ENCODE measurements at places on chromosomes 1 and 21.

- DNase-seq, result no peak
These were observed 31.7 kb downstream of the ZNF281 start for GRCh38 chr1:200378096-200378495.

- no peak for DNase-seq
These were observed 37.7 kb downstream of the PIK3C2B start for GRCh38 chr1:204456826-204457442.

DNA sequence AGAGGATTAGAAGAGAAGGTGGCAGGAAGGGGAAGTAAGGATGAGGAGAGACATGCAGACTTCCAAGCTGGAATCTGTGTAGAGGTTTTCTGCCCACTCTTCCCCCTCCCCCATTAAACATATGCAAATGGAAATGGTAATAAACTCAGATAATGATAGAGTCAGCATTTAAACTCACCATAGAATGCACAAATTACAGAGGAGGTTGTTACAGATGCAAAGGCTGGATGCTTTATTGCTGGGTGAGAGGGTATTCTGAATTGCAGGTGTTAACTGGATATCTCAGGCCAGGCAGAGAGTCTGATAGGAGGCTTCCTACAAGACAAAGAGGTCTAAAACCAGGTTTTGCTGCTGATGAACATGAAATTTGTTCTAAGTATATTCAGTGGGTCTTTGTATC lies 372.5 kb downstream of the SEC16B start:
- DNase-seq, result no peak

DNA sequence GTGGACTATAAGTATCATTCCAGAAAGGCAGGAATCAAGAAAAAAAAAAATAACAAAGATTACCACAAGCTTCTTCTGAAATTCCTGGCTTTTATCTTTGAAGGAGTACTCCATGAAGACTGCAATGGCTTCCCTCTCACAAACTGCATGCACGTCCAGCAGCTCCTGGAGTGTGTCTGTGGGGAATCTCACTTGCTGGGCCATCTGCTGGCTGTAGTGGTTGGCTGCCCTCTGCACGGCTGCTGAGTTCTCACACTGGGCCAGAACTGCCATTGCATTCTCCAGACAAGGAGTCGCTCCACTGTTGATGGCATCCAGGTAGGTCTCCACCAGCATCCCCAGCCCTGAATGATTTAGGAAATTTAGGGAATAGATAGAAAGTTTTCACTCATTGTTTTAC lies 23.3 kb upstream of the GBP2 start:
- DNase-seq, result no peak

DNA sequence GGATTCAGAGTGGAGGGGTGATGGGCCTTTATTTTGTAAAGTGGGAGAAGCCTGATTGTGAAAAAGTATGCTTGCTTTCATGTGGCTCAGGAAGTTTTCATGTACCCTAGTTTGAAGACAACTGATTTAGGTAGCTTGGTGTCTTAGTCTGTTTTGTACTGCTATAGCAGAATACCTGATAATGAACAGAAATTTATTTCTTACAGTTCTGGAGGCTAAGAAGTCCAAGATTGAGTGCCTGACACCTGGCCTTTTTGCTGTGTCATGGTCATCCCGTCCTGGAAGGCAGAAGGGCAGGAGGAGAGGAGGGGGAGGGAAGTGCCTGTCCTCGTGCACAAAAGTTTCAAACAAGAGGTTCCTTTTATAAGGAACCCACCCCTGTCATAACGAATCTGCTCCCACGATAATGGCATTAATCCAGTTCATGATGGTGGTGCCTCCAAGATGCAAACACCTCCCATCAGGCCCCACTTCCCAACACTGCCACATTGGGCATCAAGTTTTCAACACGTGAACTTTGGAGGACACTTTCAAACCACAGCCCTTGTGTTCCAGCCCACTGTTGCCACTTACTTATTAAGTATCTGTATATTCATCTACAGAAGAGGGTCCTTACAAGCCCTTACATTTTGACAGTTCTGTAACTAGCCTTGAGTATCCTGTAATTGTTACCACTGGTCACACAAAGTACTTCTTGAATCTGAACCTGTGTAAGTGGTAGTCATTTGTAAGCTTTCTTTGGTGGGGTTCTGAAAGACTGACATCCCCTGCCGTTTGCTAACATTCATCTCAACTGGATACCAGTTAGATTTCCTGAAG lies 9.5 kb downstream of the UCK2 start:
- DNase-seq, result no peak

DNA sequence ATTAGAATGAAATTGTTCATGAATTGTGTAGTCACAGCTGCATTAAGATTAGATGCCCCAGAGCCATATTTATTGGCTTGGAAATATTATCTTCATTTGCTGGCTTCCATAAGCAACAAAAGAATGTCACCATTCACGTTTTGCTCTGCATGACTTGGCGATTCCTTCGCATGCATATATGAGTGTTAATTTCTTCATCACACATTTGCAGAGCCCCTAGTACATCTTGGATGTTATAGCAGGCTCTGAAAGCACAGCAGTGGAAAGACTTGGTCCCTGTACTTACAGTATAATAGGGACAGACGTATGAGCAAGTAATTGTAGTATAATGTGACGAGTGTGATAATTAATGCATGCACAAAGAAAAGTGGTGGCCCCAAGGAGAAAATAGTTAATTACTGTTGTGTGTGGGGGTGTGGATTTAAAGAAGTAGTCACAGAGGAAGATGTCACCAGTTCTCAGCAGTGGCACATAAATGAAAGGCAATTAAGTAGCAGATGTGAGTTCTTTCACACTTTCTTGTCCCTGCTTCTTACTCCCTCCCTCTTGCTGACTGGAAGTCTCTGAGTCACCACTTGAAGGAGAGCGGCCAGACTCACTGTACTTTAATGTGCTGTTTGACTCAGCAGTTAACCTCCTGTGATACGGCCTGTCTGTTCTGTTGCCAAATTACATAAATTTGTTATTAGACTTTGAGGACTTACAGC lies 21.0 kb downstream of the S100A10 start:
- DNase-seq, result no peak

DNA sequence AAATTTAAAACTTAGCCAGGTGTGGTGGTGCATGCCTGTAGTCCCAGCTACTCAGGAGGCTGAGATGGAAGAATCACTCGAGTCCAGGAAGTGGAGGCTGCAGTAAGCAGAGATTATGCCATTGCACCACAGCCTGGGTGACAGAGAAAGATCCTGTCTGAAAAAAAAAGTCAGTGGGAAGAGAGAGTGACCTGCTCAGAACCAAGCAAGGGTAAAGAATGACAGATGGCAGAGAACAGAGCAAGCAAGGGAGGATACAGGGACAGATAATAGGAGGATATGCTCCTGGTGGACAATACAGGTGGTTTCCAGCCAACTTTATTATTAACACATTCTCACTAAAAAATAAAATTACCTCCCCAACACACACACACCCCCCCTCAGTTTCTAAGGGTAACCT lies 4.6 kb upstream of the TMEM51 start:
- no peak for DNase-seq

GRCh38 chr1:9629445-9630201 lies 21.9 kb upstream of the PIK3CD start:
- peak; percentile 74 for DNase-seq

- DNase-seq, result no peak
These were observed 387.8 kb upstream of the LYPLAL1 start for GRCh38 chr1:218785928-218786327.

- no peak for DNase-seq
These were observed 238.1 kb downstream of the LRRC40 start for GRCh38 chr1:69967245-69967766.

DNA sequence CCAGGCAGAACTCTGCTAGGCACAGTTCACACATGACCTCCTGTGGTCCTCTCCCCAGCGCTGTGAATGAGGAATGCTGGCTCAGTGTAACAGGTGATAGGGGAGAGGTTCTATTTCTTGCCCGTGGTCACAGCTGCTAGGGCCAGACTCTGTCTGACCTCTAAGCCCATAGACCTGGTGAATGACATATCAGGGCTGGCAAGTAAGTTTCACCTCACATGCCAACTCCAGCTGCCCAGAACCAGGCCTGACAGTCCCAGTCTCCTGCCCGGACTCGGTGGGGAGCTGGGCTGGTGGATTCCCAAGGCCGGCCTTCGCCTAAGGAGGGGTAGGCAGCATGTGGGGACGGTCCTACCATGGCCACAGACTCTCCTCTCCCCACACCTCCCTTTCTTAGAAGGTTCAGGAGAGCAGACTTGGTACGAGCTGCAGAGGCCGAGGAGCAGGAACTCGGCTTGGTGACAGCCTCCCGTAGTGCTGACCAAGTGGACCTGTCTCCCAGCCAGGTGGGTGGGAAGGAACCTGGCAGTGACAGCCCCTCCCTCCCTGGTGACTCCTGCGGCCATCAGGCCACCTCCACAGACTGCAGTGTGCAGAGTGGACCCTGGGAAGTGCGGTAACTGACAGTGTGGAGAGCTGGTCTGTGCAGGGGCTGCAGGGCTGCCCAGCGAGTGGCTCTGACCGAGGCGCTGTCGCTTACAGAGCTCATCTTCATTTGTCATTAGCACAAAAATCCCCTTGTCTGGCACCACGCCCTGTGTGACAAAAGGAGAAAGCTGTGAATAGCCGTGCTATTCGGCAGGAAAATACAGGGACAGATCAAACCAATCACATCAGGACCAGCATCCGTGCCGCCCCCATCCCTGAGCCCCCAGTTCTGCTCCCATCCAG lies 74.6 kb downstream of the SCCPDH start:
- no peak for DNase-seq

DNA sequence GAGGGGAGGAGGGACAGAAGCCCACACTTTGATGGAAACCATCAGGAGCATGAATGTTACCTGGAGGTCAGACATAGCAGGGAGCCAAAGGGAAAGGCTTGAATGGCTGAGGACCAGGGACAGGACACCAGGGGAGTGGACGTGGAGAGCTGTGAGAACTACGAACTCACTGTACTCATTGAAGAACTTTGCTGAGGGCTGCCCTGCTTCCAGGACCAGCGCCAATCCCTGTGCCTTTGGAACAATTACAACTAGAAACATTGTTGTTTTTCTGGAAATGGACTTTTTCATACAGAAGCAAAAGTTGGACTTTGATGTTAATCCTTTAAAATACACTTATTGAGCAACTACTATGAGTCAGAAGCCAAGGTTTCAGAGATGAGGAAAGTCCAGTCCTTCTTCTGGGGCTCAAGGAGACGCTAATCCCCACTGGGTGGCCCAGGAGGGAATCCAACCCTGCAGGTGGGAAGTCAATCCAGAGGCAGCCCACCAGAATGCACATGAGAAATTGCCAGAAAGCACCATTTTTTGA lies 12.9 kb downstream of the TSPAN2 start:
- DNase-seq, result no peak

DNA sequence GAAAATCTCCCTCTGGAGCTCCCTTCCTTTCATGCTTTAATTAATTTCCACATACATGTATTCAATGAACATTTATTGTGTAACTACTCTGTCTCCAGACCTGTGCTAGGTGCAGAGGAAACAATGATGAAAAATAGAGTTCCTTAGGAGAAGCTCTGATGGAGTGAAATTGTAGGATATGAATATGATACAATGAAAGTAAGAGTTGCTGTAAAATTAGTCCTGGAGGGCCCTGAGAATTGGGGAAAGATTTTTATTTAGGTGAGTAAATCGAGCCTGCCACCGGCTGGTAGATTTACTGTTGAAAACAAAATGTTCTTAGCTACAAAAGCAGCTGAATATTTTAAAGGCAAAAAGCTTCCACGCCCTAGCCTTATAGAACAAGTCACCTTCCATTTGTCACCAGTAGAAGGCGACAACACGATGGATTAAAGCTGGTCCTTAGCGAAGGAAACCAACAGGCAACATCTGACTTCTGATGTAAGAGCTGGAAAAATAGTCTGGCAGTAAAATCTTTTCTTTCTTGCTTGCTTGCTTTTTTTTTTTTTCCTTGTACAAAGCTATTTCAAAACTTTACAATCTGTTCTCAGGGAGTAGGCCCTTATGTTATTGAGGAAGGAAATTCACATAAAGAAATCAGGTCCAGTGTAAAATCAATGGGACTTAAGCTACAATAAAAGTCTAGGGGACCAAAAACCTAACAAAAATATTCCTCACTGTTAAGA lies 82.0 kb upstream of the ROR1 start:
- DNase-seq, result peak; percentile 13

DNA sequence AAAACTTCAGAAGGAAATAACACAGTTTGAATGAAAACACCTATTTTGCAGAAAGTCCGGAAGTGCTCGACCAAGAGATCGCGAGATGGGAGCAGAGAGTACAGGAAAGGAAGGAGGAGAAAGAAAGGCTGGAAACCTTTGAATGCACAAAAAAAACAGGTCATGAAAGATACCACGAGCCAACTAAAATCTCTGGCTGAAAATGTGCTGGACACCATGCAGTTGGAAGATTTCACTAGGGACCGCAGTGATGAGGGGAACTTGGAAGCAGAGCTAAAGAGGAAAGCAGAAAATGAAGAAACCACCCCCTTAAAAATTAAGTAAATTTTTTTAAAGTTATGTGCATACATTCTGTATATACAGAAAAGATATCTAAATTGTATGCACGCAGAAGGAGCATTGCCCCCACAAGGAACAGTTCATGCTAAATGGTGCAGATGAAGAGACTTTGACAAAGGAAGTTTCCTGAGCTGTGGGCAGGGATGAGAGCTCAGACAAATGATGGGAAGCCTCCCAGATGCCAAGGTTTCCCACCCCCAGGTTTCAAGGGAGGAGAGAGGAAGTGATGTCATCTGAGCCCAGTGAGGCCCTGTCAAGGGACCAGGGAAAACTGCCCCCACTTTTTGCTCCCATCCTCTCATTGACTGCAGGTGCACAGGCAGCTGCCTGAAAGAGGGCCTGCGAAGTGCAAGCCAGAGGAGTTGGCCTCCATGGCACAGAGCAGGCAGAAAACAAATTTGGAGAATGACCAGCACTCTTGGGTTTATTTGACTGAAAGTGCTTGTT lies 52.5 kb downstream of the ETS2 start:
- no peak for DNase-seq

GRCh38 chr1:93328809-93329760 lies 16.6 kb upstream of the DR1 start:
- no peak for DNase-seq

DNA sequence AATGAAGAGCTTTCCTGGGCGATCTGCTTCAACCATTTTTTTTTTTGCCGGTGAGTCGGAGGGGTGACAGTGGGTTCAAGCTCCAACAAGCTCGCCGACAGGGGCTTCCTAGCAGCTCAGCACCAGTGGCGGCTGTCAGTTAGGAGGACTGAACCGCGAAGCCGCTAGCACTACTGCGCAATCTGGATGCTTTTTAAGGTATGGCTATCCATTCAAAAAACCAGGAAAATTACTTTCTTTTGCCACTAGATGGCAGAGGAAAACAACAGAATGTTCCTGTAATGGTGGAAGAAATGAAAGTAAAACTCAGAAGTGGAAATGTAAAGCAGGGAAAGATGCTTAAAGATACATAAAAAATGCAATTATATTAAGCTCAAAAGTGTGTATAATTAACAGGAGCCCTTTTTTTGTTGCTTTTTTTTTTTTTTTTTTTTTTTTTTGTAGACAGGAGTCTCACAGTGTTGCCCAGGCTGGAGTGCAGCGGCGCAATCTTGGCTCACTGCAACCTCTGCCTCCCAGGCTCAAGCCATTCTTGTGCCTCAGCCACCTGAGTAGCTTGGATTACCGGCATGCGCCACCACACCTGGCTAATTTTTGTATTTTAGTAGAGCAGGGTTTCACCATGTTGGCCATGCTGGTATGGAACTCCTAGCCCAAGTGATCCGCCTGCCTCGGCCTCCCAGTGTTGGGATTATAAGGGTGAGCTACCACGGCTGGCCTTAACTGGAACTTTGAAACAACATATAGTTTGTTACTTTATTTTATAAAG lies 8.5 kb downstream of the KYAT3 start:
- DNase-seq, result no peak
